HS-27A (cell line): ENCODE measurements at places on chromosomes 4 and X.
A peak's percentile ranks its signal among the peaks of the same experiment; 100 is the strongest.

DNA sequence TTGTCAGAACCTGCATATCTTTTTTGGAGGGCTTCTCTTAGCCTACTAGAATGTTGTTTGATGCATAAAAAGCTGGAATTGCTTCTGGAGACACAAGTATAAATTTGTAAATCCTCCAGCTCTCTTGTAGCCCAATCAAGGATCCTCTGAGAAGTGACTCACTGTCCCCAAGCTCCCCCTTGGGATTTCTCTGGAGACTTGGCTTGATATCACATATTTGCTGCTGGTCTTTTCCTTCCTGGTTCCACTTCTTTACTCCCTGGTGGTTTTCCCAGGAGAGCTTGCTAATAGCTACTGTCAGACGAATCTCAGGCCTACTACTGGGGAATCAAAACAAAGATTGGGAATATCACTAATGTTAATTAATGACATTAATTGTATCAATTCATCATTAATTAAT, 173.1 kb downstream of the STK32B start:
- DNase-seq: no peak

GRCh38 chr4:17283832-17284231, 228.1 kb downstream of the QDPR start:
- no peak for DNase-seq

- DNase-seq: peak; percentile 81
These were observed 5.6 kb downstream of the FLNA start for GRCh38 chrX:154368630-154369448.

DNA sequence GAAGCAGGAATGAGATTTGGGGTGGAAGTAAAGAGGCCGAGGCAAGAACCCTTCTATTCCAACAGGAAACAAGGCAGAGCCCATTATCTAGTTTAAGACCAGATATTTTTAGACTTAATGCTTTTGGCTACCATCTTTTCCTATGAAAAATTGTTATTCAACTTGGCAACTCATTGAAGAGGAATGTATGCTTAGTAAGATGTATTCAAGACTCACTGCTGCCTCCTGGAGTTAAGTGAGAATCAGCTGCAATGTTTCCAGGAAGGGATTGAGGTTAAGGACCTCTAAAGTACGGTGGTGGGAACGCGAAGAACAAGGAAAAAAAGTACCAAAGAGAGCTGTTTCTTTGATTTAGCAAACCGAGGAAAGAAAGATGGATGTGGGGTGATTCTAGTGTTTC, 89.1 kb downstream of the RAPGEF2 start:
- peak; percentile 64 for DNase-seq

- DNase-seq: peak; percentile 14
These were observed 59.7 kb downstream of the NEIL3 start for GRCh38 chr4:177369372-177369771.

- DNase-seq: no peak
These were observed 249.6 kb downstream of the OPHN1 start for GRCh38 chrX:68183612-68184214.

- DNase-seq: no peak
These were observed 161.0 kb upstream of the FAM241A start for GRCh38 chr4:111984169-111984819.

GRCh38 chr4:4425119-4425690, 38.3 kb downstream of the NSG1 start:
- DNase-seq: no peak

GRCh38 chrX:149512225-149512885, 7.2 kb upstream of the IDS start:
- no peak for DNase-seq

- DNase-seq: no peak
These were observed 7.4 kb downstream of the FATE1 start for GRCh38 chrX:151723156-151723760.

DNA sequence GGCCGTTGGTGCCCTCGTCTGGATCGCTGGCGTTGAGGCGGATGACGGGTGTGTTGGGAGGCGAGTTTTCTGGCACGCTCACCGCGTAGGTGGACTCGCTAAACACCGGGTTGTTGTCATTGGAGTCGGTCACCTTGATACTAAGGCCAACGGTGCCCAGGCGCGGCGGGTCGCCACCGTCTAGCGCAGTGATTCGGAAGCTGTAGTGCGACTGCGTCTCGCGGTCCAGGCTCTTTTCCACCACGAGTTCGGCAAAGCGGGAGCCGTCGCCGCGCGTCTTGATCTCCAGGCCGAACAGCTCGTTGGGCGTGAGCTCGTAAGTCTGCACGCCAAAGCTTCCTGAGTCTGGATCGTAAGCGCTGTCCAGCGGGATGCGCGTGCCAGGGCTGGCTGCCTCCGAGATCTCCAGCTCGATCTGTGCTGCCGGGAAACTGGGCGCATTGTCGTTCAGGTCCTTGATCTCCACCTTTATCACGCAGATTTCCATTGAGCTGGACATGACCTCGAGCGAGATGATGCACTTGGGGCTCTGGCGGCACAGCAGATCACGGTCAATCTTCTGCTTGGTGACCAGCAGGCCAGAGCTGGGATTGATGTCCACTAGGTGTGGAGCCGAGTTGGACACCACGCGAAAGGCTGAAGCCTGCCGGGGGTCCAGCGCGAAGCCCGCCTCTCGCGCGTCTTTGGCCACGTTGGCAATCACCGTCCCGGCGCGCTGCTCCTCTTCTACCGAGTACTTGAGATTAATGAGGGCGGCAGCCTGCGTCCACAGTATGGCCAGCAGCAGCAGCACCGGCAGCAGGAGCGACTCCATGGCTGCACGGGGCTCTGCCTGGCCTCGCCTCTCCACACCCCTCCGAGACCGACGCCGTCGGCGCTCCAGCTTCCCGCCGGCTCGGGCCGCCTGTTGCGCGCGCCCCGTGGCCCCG, 2.0 kb downstream of the PCDH19 start:
- DNase-seq: no peak

GRCh38 chr4:111602848-111603247, 542.4 kb upstream of the FAM241A start:
- DNase-seq: no peak

- no peak for DNase-seq
These were observed 90.6 kb downstream of the SORBS2 start for GRCh38 chr4:185721190-185722028.

DNA sequence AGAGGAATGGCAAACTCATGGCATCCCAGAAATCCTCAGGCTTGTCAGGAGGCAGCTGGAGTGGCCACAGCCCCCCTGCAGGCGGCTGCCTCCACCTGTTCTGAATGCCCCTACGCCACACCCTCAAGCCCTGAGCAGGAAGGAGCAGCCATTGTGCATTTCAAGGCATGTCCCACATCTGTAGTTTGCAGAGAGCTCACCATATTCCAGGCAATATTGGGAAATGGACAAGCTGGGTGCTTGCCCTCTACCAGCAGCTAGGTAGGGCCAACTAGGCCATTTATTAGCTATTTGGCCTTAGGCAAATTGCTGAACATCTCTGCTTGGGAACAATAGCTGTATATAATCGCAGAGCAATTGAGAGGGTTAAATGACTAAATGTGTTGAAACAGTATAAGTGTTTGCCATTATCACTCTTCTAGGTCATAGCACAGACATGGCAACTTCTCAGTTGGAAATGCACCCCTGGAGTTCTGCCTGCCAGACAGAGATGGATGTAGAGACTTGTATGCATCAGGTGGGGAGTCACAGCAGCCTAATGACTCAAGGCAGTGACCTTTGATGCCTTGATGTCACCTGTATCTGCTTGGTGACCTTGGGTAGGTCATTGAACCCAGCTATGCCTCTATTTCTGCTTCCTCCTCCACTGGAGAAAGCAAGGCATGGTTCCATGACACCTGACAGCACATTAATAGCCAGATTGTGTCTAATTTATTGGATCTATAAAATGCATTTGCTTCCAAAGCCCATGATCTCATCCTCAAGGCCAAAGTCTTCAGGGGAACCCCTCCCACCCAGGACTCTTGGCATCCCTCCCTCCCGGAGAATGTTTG, 52.8 kb downstream of the FHDC1 start:
- no peak for DNase-seq

- no peak for DNase-seq
These were observed 33.6 kb downstream of the GSPT2 start for GRCh38 chrX:51776851-51777250.

DNA sequence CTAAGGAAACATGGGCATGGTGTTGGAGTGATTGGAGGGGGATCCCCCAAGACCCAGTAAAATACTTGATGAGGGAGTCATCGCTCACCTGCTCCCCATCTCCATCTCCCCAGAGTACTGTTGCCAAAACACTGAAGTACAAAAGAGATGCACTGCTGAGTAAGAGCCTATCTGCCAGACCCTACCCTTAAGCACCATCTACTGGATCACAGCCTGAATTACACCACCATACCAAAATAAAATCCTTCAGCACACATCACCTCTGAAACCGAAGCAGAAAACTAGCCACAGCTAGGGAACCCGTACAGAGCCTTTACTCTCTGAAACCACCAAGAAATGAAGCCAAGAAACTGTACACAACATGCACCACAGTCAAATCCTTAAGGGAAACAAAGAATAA, 466.3 kb upstream of the ACTRT1 start:
- no peak for DNase-seq

- no peak for DNase-seq
These were observed 47.3 kb upstream of the PPARGC1A start for GRCh38 chr4:23937173-23937572.

DNA sequence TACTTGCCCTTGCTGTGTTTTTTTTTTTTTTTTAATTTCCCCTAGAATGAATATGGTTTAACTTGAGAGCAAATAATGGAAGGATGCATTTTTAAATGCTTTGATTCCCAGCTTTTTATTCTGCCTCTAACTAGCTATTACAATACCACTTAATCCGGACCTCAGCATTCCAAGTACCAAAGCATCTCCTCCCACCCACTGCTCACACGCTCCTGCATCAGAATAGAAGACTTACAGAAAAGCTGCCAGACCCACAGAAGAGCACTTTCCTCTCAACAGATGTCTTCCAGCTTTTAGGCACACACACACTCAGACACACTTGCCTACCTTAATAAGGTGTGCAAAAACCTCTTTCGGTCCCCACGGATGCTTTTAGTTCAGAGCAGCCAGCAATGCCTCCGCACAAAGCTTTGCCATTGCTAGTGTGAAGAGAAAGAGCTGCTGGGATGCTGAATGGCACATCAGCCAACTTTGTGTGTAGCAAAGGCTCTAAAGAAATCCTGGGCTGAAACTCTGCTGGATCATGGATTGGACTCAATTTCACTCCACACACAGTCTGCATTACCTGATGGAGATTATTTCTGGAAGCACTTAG, 1056.2 kb downstream of the DMD start:
- DNase-seq: no peak

- DNase-seq: no peak
These were observed 5.7 kb upstream of the AMELX start for GRCh38 chrX:11287505-11287904.

DNA sequence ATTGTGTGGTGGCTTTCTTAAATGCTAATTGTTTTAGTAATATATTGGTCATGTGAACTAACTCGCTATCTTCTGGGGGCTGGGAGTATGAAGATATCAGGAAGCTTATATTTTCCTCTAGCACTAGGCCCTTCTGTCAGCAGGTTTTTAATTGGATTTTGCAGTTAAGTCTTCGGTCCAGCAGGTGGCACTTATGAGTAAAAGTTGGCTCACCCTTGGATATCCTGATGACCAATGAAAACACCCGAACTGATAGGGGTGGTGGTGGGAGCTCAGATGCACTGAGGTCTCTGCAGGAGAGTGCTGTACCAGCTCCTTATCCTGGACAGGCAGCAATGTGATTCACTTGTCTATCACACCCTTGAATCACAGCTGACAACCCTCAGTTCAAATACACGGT, 1365.8 kb upstream of the DIAPH2 start:
- no peak for DNase-seq

DNA sequence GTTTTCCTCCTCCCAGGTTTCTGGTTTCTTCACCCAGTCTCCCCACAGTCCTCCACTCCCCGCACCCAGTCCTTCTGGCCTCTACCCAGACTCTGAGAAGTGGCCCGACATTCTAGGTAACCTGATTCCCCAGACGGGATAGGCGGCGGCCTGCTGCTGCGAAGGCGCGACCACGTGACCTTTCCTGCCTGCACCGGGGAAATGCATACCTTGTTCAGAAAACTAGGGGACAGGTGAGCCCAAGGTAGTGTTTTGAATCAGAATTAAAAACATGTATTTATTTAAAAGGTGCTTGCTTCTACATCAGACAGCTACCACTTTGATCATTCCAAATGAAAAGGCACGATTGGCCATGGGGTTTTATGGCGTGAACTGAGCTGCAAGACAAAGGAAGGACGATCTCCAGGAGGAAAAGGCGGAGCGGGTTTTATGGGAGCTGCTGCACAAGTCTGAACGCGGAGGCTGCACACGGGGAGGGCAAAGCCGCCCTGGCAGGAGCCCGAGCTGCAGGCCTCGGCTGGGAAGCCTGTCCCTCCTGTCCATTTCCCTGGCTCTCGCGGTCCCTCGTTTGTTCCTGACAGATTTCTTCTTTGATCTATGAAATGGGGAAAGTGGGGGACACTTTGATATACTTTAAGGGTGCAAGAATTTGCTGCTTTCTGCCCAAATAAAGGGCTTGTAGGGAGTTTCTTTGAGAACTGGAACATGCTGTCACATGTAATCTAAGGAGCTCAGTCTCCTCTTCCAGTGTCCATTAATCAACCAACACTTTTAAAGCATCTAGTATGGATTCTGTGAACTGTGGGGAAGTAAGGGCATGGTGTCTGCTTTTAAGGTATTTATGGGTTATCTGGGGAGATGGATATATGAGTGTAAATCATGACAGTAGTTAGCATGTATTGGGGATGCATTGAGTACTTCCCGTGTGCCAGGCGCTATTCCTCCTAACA, 150.9 kb downstream of the SPRY1 start:
- no peak for DNase-seq

GRCh38 chr4:31230594-31230993, 510.4 kb downstream of the PCDH7 start:
- no peak for DNase-seq

DNA sequence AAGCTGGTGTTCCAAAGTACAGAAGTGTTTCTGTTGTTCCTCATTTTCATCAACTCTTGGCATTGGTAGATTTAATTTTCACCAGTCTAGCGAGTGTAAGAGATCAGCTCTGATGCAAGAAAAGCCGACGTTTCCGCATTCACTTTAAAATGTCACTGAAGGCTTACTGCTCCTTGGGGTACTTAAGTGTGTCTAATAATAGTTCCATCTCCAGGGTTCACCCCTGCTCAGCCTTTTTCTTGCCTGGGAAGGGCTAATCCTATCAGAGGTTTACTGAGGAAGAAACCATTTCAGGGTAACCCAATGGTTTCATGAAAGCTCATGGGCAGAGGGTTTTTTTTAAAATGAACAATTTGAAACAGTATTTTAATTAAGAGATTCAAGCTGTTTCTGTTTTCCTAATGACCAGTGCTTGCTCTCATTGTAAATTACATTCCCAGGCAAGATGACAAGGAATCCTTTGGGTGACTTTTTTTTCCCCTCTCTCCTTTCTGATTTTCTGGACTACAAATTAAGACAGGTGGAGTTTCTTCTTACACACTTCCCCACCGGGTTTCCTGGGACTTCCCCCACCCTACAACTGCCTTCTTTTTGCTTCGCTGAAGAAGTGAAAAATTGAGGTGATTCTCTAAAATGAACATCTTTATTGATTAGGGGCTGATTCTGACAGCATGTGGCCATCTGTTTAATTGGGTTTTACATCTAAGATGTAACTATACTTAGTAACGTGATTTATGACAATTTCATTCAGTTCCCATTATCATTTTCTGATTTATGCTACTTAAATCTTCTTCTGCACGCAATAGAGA, 78.7 kb upstream of the CBLL2 start:
- no peak for DNase-seq
